ENCODE measurements at places on chromosomes 3 and 15.

GRCh38 chr3:175410251-175410650 is 551.1 kb downstream of the NAALADL2 start:
- peak; percentile 80 for DNase-seq

GRCh38 chr3:71991046-71991445 is 206.1 kb upstream of the PROK2 start:
- DNase-seq, result peak; percentile 42

GRCh38 chr3:12932347-12932746 is 91.0 kb upstream of the RPL32 start:
- no peak for DNase-seq

DNA sequence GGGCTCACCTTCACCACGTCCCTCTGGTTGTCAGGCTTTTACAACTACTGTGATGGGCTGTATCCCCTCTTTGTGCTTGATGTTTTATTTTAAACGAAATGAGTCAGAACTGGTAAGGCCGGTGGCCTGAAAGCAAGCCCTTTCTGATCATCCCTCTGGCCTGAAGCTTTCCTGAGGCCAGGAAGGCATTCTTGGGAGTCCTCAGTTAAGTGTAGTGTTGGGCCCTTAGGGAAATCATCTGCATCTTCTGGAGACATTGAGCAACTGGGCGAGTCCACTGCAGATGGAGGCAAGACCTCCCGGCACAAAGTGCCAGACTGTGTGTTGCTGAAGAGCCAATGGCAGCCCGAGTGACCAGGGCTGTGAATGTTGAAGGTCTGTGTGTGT is 33.0 kb upstream of the AMOTL2 start:
- no peak for DNase-seq

GRCh38 chr3:103907567-103907966 is 1459.1 kb upstream of the ALCAM start:
- no peak for DNase-seq

DNA sequence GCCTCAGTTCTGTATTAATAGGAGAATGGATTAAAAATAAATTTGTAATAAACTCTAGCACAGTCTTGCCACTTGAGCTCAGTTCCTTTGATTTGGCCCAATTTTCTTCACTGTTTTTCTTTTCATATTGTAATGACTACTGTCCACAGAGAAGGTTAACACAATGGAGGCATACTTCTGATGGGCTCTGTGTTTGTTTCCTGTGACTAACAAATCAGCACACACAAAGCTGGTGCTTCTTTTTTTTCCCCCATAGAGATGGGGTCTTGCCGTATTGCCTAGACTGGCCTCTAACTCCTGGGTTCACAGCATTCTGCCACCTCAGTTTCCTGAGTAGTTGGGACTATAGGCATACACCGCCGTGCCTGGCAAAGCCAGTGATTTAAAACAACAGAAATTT is 182.2 kb downstream of the GHSR start:
- DNase-seq, result no peak

DNA sequence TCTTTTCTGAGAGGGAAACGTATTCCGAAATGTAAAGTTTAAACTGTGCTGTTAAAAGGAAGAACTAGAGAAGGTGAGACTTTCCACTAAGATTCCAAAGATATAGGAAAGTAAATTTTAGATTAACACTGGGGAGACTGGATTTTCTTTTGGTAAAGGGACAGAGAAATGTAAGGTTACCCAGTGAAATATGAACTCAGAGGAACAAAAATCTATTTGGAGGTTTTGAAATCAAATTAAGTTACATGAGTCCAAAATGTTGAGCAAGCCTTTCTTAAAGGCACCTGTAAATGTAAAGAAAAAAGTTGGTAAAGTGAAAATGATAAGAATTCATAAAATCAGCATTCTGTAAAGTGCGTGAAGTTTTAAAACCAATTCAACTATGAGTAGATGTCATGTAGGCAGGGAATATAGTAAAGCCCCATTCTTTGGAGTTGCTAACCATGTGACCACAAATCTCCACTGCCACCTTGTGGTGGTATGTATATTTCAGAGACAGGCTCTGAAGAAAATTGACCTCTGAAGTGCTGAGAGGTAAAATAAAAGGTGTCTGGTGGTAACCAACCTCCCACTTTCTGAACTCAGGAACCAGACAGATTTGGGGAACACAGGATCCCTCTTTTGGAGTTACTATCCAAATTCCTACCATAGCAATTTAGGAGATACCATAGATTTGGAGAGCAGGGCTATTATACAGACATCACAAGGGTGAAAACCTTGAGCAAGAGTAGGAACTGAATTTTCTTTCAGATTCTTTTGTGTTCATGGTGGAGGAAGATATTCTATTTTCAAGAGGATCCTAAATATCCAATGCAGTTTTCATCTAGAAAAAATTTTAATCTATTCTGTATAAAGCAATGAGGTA is 215.3 kb downstream of the ROBO2 start:
- peak; percentile 82 for DNase-seq

- no peak for DNase-seq
These were observed 63.4 kb downstream of the PPARG start for GRCh38 chr3:12352253-12352652.

- no peak for DNase-seq
These were observed 10.2 kb downstream of the C3orf20 start for GRCh38 chr3:14685179-14685578.

GRCh38 chr3:32045091-32045915 is 61.1 kb upstream of the GPD1L start:
- peak; percentile 85 for DNase-seq

DNA sequence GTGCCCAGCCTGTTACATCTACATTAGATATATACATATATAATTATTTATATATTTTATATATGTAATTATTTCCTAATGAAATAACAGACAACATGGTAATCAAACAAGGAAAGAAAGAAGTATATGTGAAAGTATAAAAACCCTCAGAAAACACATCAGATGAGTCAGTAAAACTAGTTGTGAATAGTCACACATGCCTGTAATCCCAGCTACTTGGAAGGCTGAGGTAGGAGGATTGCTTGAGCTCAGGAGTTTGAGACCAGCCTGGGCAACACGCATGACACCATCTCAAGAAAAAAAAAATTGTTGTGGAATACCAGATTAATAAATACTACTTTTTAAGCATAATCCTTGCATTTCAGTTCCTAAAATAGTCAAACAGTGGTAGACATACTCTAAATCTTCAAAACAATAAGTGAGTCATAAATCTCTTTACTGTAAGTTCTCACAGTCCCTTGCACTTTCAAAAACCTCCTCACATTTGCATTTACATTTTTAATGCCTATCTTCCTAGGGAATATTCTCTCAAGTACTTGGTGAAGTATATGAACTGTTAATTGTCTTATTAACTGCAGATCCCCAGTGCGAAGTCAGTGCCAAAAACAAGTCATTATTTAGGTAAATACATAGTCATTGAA is 106.5 kb downstream of the MYO9A start:
- no peak for DNase-seq

DNA sequence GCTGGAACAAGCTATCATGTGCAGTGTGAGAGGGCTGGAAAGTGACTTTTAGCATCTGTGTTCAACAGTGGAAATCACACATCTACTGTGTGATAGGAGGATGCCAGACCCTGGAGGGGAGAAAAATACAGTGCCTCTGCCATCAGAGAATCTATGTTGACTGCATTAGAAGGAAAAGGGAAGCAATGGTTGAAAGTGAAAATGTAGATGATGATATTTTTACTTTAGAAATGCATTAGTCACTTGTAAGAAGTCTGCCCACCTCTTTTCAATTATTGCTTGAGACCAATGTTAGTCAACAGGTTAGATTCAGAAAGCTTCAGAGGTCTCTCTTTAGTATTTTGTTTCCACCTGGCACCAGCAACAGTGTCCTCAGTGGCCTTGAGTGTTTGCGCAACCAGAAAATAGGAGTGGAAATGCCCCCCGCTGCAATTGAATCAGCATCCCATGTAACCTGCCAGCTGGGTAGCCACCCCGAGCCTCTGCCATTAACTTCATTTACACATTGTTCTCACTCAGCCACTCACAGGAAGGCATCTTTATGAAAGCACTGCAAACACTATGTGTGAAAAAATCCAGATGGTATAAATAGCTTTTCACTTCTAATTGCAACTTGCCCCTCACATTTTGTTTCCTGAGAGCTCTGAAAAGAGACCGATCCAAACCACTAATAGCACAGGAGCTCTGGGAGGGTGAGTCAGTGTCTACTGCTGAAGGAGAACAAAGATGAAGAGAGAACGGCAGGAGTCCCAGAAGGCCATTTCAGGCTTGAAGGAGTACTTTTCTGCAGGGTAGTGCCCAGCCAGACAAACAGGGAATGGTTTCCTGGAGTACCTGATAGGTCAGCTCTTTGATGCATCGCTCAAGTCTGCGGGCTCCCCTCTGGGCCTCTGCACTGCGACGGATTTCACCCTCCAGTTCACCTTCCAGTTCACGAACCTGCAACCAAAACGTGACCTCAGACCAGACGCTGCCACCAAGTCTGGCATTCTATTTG is 92.1 kb downstream of the HHLA2 start:
- DNase-seq, result no peak

DNA sequence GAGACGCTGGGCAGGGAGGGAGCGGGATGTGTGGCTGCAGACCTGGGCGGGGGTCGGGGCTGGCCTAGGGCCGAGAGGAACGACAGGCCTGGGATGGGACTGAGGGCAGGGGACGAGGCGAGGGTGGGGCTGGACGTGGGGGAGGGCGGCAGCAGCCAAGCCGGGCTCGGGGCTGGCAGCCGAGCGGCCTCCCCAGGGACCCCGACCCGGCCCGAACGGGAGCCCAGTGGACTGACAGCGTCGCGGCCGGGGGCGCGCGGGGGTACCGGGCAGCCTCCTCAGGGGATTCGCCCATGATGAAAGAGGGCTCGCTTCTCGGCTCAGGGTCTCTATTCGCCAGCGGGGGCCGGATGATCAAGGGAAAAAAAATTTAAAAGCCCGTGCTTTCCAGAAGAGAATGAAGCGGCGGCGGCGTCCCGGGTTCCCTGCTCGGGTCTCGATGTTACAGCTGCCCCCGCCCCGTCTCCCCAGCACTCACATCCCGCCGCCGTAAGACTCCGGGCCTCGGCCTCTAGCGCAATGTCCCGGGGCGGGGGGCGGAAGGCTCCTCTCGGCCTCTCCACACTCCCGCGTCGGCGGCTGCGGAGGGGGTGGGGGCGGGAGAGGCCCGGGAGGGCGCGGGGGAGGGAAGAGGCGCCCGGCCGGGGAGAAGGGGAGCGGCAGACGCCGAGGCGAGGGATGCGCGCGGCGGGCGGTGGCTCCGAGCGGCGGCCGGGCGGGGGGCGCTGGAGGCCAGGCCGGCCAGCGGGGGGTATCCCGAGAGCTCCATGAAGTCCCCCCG is 4.3 kb downstream of the PTH1R start:
- peak; percentile 28 for DNase-seq

DNA sequence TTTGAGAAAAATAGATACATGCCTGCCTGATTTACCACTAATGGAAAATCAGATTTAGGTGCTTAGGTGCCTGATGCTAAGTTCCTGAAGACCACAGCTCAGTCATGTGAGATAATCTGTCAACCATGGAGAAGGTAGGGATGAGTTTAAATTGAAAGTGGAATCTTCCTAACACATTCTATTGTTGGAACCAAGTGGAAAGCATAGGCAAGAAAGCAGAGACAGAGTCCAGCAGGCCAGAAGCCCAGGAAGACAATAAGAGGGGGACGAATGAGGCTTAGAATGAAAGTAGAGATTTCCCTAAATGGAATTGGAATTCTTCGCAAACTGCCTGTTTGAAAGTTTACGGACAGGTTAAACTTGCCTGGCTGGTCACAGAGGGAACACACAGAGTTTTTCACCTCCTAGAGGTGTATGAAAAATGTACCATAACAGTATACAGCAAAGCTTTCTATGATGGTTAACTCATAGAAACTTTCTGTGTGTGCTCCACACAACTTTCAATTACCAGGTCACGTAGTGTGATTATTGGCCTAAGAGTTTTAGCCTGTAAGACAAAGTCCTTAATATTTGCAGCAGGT is 453.8 kb upstream of the KCNMB2 start:
- no peak for DNase-seq

GRCh38 chr3:152719264-152719663 is 115.7 kb upstream of the P2RY1 start:
- peak; percentile 76 for DNase-seq

DNA sequence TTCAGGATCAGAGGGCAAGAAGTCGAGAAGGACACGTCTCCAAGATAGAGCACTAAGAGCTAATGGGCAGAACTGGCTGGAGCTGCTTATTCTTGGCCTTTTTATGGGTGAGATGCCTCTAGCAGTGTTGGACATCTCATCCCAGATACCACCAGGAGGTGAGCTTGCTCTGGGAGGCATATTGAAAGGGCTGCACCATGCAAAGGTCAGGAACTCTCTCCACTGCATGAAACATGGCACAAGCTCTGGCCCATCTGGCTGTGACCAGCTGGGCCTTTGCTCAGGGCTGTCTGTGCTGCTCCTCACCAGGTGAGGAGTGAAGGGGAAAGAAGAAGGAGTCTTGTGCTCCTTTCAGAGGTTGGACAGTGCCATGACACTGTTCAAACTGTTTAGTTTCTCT is 188.7 kb downstream of the THSD4 start:
- DNase-seq, result no peak

DNA sequence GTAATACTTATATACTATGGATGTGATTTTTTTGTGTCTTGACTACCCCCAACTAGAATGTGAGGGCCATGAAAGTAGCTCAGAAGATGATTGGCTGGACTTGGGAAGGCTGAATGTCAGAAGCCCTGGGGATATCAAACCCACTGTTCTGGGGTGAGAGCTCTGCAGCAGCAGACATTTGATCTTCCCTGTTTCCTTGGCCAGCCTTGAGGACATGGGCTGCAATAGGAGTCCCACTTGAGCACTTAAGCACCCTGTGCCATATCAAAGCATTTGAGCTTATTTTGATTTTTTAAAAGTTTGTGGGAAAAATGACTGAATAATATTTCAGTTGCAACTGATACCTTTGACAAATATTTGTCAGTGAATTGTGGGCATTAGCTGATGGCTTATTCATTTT is 21.7 kb downstream of the GTF2E1 start:
- DNase-seq, result no peak

DNA sequence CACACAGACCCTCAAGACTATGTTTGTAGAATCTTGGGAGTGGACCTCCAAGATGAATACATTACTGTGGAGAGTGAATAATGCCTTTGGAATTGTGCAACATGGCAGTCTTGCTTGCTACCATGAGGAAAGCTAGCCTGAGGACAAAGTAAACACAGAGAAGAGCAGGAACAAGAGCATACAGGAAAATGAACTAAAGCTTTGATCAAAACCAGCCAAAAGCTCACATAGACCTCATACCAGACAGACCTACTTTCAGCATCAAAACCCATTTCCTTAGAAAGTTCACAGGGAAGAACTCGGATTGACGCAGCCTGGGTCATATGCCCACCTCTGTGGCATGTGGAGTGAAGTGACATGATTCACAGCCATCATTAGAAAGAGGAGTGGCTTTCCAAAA is 3.3 kb upstream of the RAB8B start:
- DNase-seq, result peak; percentile 64

DNA sequence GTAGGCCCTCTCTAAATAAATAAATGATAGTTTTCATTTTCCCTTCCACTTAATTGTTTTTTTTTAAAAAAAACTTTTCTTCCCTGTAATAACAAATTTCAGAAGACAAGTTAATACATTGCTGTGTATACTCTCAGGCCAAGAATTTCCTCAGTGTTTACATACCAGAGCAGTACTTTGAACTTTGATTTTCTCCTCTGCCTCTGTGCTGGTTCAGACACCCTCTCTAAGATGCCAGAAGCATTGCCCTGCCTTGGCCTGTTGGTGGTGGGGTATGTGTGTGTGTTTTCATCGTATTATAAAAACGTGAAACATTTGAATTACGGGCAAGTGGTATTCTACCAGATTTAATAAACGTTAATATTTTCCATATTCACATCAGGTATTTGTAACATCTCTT is 70.1 kb downstream of the SMAD3 start:
- peak; percentile 54 for DNase-seq
